ENCODE measurements at places on chromosomes 5 and 9. TPM values are rescaled to one million over a fixed set of nuclear protein-coding genes. Genes with fewer than 3 reads are reported as not detected.

HMMR gene
- 28.2 TPM for total RNA-seq

IFNE gene
- 1.6 TPM for total RNA-seq

INVS gene
- total RNA-seq: 8.4 TPM

GFI1B gene
- total RNA-seq: not detected

MGAT4B gene
- 244 TPM for total RNA-seq

Measured in A549 treated with CORT108297 at 1 μM for 4 hours (cell line).